Naive B cell (primary cell): ENCODE measurements at places on chromosomes 2 and 18.

DNA sequence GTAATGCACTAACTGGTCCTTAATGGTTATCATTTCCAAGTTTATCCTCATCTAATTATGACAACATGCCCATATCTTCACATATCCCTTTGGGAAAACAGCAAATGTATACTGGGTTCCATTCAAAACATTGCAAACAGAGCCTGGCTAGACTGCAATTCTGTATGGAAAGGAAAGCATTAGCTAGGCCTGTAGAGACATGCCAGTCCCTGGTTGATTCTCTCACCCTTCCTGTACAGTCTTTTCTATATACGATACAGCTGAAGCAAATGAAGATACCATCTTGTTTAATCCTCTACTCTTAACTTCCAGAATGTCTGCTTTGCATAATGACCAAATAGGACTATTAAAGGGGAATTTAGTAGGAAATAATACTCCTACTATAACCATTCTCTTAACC, 294.4 kb upstream of the MC4R start:
- DNase-seq = no peak

DNA sequence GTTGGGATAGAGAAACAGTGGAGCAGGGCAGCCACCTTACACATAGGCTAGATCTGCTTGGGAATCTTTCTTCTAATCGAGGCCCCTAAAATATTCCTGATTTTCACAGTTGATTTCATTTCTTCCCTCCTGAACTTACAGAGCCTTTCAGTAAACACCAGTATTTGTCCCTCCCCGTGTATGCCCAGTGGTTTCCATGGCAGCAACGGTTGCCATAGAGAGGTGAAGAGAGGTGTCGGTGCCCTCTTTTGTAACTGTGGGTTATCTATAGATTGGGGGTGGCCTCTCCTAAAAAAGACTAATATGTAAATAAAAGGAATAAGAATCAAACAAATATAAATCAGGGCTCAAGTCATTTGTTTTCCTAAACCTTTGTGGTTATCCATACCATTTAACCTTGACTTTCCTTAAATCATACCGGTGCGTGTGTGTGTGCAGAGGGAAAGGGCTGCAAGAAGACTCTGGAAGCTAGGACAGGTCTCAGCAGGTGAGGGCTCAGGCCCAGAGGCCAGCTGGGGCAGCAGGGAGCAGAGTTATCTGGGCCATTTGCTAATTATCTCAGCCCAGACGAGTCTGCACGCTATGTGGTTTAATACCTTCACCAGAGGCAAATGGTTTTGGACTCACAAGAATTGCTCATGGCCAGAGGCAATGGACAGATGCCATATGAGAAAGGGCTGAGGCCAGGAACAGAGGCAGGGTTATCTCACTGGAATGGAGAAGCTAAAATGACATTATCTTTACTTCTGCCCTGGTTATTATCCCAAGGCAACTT, 35.5 kb downstream of the LIPG start:
- DNase-seq = no peak

DNA sequence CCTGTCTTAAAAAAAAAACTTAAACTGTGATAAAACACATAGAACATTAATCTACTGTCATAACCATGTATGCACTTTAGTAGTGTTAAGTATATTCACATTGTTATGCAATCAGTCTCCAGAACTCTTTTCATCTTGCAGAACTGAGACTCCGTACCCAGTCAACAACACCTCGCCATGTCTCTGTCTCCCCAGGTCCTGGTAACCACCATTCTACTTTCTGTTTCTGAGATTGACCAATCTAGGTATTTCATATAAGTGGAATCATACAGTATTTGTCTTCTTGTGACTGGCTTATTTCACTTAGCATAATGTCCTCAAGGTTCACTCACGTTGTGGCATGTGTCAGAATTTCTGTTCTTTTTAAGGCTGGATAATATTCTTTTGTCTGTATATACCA, 290.8 kb upstream of the CXCR4 start:
- DNase-seq = no peak

DNA sequence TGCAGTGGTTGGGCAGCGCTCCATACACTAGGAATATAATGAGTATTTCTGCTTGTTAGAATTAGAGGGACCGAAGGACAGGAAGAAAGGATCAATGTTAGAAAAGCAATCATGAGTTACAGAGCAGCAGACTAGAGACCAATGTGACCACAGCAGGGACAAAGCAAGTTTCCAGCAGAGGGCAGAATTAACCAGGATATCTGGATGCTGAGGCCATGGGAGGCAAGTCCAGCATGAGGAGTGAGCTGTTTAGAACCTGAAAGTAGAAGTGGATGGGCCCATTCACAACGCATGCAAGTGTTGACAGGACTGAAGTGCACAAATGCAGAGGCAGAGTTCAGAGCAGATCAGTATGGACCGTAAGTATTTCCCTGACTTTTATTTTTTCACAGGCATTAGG, 910.4 kb upstream of the GYPC start:
- no peak for DNase-seq

- DNase-seq = no peak
Observed at GRCh38 chr2:11236335-11236734, 81.1 kb downstream of the SLC66A3 start.

GRCh38 chr18:8607776-8608742, 1.2 kb upstream of the RAB12 start:
- peak; percentile 33 for DNase-seq

GRCh38 chr2:9167718-9168657, 38.6 kb upstream of the ASAP2 start:
- no peak for DNase-seq

DNA sequence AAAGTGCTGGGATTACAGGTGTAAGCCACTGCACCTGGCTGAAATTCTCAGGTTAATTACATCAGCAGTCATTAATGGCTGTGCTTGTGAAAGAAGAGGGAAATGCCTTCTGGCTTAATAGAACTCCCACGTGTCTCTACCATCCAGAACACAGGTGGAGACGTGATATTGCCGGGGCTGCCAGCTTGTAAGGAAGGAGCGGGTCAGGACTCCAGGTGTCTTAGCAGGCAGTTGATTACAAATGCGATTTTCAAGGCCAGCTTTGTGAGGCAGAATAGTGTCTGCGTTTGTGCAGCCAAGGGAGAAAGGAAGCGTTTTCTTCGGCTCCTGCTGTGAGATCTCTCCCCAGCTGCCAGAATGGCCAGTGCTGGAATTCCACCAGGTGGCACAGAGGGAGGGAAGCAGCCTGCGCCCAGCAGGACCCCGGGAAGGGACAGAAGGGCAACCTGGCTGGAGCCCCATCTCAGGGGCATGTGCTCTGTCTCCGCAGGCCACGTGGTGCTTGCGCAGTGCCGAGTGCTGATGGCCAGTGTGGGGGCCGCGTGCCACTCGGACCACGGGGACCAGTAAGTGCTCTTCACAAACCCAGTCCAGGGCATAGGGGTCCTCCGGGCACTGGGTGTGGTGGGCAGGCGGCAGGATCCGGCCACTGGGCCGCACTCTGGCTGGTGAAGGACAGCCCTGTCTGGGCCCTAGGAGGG, 3.7 kb upstream of the ESPNL start:
- DNase-seq = no peak

DNA sequence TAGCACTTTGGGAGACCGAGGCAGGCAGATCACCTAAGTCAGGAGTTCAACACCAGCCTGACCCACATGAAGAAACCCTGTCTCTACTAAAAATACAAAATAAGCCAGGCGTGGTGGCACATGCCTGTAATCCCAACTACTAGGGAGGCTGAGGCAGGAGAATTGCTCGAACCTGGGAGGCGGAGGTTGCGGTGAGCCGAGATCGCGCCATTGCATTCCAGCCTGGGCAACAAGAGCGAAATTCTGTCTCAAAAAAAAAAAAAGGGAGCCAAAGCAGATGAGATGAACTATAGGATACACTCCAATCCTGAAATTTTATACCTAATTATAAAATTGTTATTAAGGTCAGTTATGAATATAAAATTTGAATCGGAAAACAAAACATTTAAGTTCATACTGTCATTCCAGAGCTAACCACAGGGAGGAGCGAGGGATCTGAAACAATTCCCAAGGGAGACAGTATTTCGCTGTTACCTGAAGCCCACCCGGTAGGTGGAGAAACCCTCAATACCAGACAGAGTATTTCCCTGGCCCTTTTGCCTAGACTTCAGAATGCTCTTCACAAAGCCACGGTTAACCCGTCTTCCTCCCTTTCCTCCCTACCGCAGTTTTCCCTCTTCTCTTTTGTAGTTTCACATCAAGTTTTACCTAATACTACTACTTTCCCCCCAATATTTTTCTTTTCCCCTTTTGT, 1.4 kb downstream of the PPM1G start:
- no peak for DNase-seq

DNA sequence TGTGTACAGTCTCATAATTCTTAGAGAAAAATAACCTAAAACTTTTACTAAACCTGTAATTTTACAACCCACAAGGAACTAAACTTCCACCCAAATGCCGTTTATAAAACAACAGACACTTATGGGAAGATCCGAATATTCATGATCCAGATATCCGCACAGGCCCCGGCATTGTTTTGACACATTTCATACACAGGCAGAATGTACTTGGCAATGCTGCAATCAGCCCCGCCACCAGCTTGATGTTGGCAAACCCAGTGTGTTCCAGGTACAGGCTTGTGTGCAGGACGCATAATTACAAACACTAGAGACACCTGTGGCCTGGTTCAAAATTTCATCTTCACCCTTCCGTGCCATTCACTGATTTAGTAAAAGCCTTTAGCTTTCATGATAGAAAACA, 393.0 kb upstream of the SALL3 start:
- no peak for DNase-seq

- no peak for DNase-seq
Observed at GRCh38 chr18:63095768-63096167, 223.8 kb downstream of the BCL2 start.

GRCh38 chr2:119914266-119914665, 98.6 kb upstream of the EPB41L5 start:
- no peak for DNase-seq

DNA sequence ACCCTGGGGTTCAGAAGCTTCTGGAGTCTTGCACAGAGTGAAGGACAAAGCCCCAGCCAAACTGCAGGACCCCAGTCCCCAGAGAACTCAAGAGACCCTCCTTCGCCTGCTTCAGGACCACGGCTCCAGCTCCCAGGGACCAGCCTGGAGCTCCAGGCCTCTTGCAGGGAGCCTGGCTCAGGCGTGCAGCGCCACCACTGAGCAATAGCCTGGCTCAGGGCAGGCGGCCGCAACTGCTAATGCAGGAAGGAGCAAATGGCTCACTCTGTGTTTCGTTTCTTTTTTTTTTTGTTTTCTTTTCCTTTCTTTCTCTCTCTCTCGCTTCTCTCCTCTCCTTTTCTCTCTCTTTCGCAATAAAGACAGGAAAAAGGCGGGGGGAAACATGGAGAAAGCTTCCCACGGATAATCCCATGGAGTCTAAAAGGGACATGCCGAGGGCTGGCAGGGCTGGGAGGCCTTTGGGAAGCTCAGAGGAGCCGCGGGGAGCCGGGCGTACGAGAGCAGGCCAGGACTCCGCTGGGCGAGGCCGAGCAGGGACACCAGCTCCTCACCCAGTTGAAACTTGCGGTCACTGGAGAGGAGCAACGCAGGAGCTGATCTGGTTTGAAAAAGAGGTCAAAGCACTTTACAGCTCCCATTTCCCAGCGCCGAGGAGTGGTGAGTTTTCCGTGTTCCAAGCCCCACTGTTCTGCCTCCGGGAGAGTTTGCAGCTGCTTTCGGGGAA, 244.8 kb downstream of the TWIST2 start:
- DNase-seq = no peak

DNA sequence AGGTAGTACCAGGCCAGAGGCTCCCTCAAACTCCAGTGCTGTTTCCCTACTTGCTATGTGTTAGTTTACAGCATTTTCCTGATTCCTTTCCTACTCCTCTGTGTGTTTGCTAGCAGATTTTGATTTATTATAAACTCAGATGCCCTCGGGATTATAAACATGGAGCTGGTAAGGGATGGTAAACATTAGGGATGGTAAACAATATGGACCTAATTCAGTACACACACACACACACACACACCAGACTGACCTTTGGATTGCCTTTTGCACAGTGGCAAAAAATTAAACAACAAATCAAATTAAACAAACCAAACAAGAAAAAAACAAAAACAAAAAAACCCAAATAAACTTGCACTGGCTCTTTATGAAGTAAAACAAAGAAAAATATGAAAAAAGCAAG, 55.4 kb upstream of the ACVR1 start:
- DNase-seq = no peak

DNA sequence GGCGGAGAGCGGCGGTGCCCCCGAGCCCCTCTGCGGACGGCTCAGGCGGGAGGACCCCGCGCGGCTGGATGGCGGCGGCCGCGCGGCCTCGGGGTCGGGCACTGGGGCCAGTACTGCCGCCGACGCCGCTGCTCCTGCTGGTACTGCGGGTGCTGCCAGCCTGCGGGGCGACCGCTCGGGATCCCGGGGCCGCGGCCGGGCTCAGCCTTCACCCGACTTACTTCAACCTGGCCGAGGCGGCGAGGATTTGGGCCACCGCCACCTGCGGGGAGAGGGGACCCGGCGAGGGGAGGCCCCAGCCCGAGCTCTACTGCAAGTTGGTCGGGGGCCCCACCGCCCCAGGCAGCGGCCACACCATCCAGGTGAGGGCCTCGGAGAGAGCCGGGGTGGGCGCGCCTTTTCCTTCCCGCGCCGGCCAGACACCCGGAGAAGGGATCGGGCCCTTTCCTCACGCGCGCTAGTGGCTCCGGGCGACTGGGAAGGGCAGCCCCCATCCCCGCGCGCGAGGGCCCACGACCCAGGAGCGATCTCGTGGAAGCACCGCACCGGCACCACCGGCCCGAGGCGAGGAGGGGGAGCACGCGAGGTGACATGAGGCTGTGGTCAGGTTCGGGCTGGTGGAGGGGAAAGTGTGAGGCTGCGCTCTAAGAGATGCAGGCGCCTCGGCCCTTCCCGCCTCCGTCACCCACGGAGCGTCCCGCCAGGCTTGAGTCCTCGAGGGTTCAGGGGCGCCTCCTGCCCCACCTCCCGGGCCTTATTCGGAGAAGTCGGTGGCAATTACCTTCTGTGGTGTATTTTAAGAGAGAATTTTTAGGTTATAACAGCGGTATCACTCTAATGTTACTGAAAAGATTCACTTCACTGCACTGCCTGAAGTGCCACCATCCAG, 607 bp downstream of the LAMA3 start:
- DNase-seq = peak; percentile 3

DNA sequence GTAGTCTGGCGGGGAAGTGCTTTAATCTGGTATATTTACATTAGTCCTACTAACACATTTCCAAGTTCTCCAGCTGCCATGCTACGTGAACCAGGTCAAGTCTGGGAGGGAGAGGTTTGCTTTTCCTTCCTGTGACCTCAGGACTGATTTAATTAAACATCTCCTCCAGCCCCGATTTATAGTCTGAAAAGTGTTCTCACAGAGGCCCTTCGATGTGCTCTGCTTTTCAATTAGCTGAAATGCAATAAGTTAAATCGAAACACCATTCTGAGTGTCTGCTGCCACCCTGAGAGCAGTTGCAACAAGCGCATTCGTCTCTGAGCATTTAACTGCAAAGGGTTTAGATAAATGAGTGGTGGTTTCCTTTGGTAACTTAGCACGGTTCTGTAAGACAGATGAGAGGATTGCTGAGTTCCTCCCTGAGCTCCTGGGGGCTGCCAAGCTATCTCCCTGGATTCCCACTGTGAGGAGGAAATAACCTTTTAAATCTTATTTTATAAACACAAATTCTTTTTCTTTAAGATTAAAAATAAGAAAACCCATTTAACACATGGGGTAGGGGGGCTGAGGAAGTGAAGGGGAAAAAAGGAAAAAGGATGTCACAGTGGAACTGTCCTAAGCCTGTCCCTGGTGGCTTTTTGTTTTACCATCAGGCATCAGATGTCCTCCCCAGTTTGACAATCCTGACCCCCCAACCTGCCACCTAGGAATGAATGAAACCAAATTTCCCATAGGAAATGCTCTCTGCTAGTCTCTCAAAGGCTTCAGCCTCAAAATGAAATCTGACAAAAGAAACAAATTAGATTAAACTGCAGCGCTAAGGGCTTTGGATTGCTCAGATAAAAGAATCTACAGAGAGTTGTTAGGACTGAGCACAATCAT, 56.5 kb upstream of the CREB1 start:
- no peak for DNase-seq
